ENCODE measurements at places on chromosomes 7 and 10.

DNA sequence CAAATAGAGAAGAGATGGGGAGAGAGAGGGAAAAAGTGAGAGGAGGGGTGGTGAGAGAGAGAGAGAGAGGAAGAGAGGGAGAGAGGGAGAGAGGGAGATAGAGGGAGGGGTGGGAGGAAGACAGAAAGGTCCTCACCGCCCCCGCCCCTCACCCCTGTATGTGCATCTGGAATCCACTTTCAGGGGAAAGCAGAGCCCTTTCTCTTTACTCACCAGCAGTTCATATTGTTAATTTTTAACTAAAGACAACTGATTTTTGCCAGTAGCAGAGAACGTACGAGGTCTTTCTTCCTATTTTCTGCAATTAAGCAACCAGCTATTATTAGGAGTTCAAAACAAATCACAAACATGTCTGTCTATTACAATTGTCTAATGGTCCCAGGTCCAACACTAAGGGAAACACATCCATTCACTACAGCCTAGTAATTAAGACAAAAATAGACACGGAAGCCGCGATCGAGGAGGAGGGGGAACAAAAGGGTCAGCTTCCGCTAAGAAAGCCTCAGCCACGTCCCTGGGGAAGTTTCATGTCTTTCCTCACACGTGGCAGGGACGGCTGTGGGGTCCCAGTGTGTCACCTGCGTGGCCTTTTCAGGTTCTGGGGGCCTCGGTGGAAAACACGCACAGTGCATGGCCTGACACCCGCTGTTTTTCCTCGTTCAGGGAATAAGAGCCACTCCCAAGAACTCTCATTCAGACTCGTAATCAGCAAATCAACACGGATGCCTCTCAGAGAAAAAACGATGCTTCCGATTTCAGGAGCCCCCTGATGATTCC is 572.0 kb downstream of the PTPRN2 start:
- DNase-seq: no peak

- peak; percentile 77 for DNase-seq
Measured at GRCh38 chr7:29287366-29287765, 92.8 kb downstream of the CHN2 start.

GRCh38 chr10:24206334-24206733 is 2.6 kb upstream of the KIAA1217 start:
- no peak for DNase-seq

DNA sequence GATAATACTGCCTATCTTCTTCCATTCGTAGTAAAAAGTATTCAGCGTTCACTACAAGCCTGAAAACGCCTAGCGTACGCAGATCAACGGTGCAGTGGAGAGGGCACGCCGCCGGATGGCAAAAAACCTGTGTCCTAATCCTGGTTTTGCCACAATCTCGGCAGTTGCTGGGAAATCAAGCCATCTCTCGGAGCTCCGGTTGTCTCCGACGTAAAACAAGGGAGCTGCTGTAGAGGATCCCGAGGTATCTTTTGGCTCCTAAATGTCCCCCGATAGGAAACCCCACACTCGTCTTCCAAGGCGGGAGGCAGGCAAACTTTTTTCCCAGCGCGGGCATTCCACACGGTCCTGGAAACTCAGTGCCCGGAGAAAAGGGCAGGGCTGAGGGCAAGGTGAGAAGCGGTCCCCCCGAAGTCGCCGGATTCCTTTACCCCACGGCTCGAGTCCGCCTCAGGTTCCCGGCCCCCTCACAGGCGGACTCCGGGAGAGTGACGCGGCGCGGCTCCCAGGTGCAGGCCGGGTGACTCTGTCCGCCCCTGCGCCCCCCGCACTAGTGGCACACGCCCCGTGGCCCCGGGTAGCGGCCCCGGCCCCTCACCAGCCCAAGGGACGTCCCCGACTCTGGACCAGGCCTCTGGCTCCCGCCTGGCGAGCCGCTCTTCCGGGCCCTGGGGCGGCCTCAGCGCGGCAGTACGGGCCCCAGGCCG is 649 bp downstream of the IDE start:
- DNase-seq: no peak

- DNase-seq: no peak
Measured at GRCh38 chr7:26167303-26167934, 15.4 kb downstream of the NFE2L3 start.

GRCh38 chr10:48579251-48579960 is 25.5 kb downstream of the ARHGAP22 start:
- DNase-seq: peak; percentile 51

DNA sequence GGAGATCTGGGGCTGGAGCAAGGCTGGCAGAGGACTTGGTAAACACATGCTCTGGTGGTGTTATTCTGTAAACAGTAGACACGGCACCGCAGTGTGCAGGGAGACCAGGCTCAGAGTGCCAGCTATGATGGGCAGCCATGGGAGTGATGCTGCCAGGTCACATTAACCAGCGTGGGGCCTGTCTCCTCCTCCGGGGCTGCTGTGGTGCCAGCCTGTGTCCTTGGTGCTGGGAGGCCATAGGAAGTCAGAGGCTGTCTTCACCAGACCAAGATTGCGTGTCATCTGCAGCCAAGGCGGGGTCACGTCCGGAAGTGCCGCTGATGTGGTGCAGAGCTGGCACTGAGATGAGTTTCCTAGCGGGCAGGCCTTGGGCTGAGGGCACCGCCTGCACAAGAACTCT is 236.0 kb downstream of the GLRX3 start:
- no peak for DNase-seq

All from astrocyte of the cerebellum (primary cell).